ENCODE measurements at places on chromosomes 2 and 18.

DNA sequence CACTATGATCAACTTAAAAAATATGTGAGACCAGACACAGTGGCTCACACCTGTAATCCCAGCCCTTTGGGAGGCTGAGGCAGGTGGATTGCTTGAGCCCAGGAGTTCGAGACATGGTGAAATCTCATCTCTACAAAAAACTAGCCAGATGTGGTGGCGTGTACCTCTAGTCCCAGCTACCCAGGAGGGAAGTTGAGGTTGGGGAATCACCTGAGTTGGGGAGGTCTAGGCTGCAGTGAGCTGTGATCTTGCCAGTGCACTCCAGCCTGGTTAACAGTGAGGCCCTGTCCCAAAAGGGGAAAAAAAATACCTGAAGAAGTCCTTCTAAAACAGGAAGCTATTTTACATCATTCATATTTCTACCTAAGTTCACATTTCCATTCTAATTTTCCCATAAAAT is 144.0 kb downstream of the EML6 start:
- DNase-seq, result no peak

DNA sequence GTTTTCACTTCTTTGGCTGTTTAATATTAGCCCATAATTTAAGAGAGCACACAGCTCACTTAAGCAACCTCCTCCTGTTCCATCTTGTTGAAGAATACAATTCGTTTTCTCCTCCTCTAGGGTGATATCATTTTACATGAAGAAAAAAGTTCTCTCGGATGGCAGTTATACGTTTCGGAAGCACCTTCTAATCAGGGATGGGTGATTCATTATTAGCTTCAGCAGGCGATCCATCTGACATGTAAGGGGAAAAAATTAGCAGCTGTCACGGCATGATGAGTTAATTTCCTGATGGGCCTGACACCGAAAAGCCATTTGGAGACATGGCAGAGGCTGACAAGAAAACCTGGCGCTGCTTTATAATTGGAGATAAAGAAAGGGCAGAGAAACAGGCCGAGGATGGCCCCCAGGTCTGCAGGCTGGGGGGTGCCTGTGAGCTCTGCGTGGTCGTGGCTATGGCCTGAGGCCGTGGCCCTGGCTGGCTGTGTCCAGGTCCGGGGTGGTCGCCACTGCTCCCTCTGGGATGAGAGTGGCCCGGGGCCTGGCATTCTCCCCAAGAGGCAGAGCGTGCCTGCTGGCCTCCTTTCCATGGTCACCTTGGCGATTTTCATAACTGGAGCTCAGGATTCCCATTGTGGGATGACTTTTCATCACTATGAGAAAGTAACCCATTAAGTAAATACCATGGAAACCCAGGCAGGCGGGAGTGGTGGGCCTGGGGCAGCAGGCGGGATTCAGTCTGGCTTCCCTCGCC is 140.1 kb downstream of the PTGR3 start:
- no peak for DNase-seq

GRCh38 chr18:23212161-23212560 is 76.9 kb downstream of the CABLES1 start:
- no peak for DNase-seq

GRCh38 chr2:46298522-46299353 is 1.5 kb downstream of the EPAS1 start:
- DNase-seq, result peak; percentile 47

DNA sequence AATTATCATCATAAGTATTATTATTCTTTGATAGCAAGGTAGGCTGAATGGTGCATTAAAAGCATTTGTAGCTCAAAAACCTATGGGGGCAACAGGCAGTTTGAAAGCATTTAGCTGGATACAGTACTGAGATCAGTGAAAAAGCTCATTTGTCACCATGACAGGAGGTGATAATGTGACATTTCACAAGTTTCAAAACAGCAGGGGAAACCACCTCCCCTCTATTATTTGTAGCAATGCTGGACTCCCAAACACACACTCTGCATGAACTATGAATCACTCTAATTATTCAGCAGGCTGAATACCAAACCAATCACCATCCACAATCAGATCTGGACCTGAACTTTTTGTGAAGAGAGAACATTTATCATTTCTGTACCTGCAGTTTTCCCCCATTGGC is 63.4 kb downstream of the MYO5B start:
- no peak for DNase-seq
